ENCODE measurements at places on chromosomes 1 and 21.

GRCh38 chr1:7808253-7808844, 24.3 kb downstream of the PER3 start:
- H3K27ac ChIP-seq = no peak overlapping the region
- DNase-seq = no peak
- no peaks in the 10 kb centered on the region for H3K4me1 ChIP-seq
- H3K27me3 ChIP-seq = no peaks in the 10 kb centered on the region
- no peak overlapping the region for H3K4me3 ChIP-seq

DNA sequence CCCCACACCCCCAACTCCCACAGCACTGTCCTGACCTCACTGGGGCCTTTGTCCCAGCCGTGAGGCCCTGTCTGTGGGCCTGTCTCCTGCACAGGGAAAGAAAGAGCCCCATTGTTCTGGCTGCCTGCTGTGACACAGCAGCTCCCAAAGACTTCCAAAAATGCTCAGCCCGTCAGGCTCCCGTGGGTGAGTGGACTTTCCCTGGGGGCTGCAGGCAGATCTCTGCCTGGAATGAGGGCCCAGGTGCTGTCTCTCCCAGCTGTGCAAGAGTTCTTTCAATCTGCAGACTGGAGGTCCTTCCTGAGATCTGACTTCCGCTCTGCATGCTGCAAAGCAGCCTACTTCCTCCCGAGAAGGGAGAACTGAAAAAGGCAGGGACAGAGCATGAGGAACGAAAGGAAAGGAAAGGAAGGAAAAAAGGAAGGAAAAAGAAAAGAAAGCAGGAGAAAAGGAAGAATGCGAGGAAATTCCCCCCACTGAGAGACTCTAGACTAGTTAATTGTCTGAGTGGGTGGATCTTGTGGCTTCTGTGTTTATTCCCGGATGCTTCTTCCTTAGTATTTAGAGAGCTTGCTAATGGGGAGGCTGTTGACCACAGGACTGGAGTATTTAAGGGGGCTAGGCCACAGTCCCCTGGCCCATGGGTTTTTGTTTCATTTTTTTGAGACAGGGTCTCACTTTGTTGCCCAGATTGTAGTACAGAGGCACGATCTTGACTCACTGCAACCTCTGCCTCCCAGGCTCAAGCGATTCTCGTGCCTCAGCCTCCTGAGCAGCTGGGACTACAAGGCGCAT, 15.0 kb downstream of the NES start:
- H3K4me3 ChIP-seq = no peak overlapping the region
- H3K27me3 ChIP-seq = peaks cover 9% of the 10 kb centered on the region

DNA sequence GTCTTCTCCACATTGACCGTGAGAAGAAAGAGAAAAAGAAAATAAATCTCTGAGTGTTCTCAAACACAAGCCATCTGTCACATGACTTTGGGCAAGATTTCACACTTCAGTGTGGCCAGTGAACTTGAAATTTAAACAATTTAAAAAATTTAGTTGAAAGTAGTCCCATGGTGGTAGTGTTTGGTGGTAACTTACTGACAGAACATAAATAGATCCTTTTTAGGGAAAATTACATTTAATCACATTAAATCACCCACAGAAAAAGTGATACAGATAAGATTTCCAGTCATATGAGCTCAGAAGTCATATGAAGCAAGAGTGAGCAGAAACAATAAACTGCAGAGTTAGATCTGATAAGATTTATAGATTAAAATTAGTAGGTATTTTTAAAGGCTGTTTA, 31.9 kb upstream of the SGIP1 start:
- no peaks in the 10 kb centered on the region for H3K4me1 ChIP-seq
- H3K27ac ChIP-seq = no peak overlapping the region
- no peak overlapping the region for H3K4me3 ChIP-seq
- H3K36me3 ChIP-seq = no peaks in the 10 kb centered on the region
- no peaks in the 10 kb centered on the region for H3K27me3 ChIP-seq

GRCh38 chr1:116769994-116770393, 15.8 kb downstream of the CD2 start:
- no peaks in the 10 kb centered on the region for H3K27me3 ChIP-seq
- no peak overlapping the region for H3K27ac ChIP-seq
- no peak overlapping the region for H3K4me3 ChIP-seq

DNA sequence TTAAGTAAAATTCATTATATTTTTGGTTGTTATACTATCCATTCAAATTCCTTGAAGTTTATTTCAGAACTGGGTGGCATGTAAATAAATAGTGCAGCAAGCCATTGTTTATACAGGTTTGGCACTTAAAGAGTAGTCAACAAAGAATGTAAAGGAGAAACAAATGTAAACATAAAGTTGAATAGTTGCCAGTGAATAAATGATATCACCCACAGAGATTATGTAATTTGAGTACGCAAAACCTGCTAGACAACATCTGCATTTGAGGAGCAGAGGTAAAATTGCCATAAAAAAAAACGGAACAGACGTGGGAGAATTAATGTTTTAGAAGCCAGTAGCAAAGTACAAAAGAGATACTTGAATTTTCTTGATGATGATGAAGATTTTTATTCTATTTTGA, 111.6 kb downstream of the ADGRL2 start:
- no peaks in the 10 kb centered on the region for H3K27me3 ChIP-seq
- H3K4me1 ChIP-seq = no peaks in the 10 kb centered on the region
- DNase-seq = no peak
- no peak overlapping the region for H3K4me3 ChIP-seq
- H3K36me3 ChIP-seq = no peaks in the 10 kb centered on the region
- no peak overlapping the region for H3K27ac ChIP-seq

All from esophagus squamous epithelium (tissue), 5 donors.